Left ventricle myocardium inferior (tissue), 1 donor: ENCODE measurements at places on chromosomes 4 and X. TPM values are rescaled to one million over a fixed set of nuclear protein-coding genes. Genes with fewer than 3 reads are reported as not detected.

GRCh38 chr4:145436796-145437195, 44.9 kb upstream of the SMAD1 start:
- no peak for DNase-seq

GRCh38 chr4:823761-824460, 2.0 kb downstream of the CPLX1 start:
- DNase-seq = no peak

DNA sequence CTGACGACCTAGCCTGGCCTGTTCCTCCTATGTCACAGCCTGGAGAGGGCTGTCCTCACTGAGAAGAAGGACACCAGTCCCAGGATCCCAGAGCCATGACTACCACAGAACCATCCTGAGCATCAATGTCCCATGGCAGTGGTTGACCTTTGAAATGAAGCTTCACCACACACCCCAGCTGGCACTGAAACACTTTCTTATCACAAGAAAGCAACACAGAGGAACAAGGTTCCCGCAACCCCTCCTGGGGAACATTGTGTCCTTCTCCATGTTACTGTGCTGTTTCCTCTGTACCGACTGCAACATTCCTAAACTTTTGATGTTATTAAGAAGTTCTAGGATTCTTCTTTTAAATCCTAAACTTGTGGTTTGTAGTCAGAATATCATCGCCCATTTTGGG, 21.2 kb upstream of the FAM156A start:
- no peak for DNase-seq

GRCh38 chr4:124435274-124435950, 277.1 kb downstream of the ANKRD50 start:
- no peak for DNase-seq

- no peak for DNase-seq
Measured at GRCh38 chr4:101791182-101791558, 640 bp downstream of the BANK1 start.

Gene ZNF518B
- 21.7 TPM for total RNA-seq

- DNase-seq = no peak
Measured at GRCh38 chrX:116285501-116285900, 115.0 kb downstream of the AGTR2 start.

- no peak for DNase-seq
Measured at GRCh38 chr4:74292111-74292870, 16.0 kb upstream of the EPGN start.

- DNase-seq = peak; percentile 24
Measured at GRCh38 chr4:155608225-155608885, 58.3 kb upstream of the GUCY1A1 start.

DNA sequence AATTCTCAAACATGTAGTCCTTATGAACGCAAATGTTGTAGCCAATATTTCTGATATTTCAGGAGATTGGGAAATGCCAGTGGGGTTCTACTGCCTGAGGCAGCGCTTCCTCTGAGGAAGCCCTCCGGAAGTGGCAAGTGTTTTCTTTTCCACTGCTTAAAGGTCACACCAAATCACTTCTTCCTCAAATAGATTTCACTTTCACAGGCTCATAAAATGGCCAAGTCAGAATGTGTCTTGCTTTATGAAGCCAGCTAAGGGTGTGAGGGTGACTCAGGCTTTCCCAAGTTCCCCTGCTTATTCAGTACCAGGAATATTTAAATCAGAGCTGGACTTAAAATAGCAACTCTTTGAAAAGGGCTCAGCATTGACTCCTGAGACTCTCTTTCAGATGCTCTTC, 514.2 kb upstream of the DIPK2B start:
- DNase-seq = no peak

DNA sequence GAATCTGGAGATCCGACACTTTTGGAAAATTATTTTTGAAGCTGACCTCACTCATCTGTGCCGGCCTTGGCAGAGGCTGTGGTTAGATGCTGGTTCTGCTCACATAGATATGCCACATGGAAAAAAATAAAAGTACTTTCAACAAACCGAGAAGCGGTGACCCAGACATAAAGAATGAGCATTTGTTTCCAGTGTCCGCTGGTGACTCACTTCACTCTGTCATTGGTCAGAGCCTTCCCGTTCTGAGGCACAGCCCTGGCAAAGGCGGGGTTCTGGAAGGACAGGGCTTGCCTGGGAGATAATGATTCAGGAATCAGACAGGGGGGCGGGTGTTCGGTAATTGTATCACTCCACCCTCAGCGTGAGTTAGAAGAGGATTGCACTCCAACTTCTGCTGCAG, 172.4 kb upstream of the MXRA5 start:
- peak; percentile 15 for DNase-seq

Gene GABRB1
- 4.0 TPM for total RNA-seq

Gene HTN1
- not detected for total RNA-seq

Gene GC
- not detected for total RNA-seq

- no peak for DNase-seq
Measured at GRCh38 chr4:71212216-71212615, 126.6 kb upstream of the SLC4A4 start.

DNA sequence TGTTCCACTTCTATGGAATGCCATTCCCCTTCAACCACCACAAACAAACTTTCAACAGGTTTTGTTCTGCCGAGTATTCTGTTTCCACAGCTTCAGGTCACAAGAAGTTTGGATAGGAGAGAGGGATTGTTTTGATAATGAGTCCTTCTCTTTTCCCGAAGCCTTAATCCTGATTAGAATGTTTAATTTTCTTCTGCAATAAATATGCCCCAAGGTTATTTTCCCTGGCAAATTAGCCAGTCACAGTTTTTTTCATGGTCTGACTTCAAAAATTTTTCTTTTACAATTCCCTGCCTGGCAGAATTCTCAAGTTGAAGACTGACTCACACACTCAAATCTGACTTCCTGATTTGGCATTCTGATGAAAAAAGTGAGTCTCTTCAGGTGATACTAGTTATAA, 33.1 kb upstream of the EDNRA start:
- no peak for DNase-seq

DNA sequence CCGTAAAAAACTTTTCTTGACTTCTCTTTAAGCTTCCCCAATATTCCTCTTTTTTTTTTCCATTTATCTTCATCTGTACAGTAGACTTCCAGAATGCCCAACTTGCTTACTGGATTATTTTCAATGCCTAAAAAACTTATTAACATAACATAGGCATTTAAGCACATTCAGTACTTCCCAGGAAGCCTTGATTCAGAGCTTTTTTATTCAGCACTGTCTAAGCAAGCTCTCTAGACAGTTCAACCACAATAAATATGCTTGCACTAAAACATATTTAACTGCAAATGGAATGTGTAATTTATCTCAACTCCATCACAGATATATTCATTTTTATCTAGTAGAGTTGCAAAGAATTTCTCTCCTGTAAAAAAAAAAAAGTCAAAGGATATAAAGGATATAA, 997.8 kb downstream of the ARAP2 start:
- no peak for DNase-seq

GRCh38 chr4:47913861-47914219, 543 bp downstream of the NFXL1 start:
- DNase-seq = peak; percentile 27

- DNase-seq = no peak
Measured at GRCh38 chrX:11702420-11702819, 36.7 kb upstream of the ARHGAP6 start.

DNA sequence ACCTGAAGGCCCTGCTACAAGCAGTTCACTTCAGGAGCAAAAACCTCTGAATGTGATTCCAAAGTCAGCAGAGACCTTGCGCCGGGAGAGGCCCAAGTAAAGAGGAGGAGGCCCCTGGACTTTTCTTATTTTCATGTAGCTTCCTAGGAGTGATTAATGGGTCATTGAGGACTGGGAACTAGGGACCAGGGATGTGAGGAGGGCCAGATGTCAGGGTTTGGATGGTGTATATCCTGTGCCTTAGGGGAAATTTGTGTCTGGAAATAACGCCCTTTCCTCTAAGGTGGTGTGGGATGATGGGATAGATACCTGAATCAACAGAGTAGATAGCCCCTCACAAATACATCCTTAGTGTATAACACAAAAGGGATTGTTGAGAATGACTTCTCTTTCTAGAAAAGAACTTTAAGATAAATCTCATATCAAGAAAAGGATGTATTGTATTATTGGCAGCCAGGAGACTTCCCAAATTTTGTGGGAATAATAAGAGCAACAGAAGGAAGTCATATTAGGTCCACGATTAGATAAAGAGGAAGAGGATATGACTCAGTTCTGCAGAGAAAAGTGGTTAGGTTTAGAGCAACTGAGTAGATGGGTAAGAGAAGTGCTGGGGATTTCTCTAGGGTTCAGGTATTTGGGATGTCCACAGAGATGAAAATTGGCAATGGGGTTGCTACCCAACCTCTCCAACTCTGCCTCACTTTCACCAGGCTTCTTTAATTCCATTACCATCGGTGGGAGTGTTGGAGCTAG, 1.1 kb downstream of the ITGB1BP2 start:
- no peak for DNase-seq

- no peak for DNase-seq
Measured at GRCh38 chr4:94531991-94532789, 80.4 kb downstream of the PDLIM5 start.

DNA sequence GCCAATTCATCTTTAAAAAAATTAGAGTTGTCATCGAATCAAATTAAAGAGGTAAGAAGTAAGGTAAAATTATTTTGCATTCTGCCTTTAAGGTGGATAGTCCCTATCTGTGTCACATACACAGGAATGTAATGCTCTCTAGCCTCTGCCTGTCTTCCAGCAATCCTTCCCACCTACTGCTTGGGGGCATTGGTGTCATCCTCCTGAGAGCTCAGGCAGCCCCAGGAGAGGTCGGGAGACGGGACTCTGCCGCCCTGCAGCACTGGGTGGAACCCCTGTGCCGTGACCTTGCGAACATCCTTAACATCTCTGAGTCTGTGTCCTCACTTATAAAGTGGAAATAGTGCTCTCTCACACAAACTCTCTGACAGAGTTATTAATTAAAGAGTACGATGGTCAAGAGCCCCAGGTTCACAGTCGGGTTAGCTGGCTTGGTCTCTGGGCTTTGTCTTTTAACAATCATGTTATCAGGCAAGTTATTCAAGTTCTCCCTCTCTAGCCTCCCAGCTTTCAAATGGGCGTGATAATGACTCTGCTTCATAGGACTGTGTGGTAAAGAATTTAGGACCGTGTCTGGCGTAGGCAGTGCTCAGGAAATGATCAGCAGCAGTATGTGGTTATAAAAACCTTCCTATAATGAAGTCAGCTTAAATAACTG, 10.2 kb downstream of the TLR3 start:
- no peak for DNase-seq

- DNase-seq = no peak
Measured at GRCh38 chr4:47733302-47734175, 104.3 kb downstream of the CORIN start.

DNA sequence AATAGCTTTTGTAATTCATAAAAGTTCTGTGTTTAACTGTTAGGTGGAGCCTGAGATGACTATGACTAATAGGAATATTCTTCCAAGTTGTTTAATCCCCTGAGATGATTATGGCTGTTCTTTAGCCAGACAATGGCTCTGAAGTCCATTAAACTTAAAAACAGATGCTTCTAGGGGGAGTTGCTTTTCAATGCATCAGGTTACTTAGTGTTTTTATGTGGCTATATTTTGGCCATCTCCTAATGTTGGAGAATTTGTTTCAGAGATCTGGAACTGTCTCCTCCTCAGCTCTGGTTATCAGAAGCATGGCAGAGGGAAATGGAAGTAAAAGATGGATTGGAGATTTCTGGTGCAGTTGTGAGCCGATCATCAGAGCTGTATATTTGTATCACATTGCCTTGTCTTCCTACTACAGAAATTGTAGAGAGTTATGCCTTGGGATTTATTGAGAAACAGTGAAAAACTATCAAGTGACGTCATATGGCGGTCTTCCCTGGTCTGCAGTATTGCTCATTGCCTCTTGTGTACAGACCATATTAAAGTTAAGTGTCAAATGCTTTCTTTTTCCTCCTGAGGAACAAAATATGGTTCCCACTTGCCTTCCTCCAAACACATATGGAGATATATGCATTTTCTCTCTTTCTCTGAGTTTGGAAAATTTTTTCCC, 29.8 kb downstream of the SGMS2 start:
- no peak for DNase-seq

GRCh38 chr4:83405844-83406816, 49.5 kb downstream of the HELQ start:
- no peak for DNase-seq

Gene PPEF2
- total RNA-seq = not detected

Gene MAGED4
- 0.47 TPM for total RNA-seq

- DNase-seq = no peak
Measured at GRCh38 chrX:129478516-129478915, 44.8 kb downstream of the SMARCA1 start.

Gene MAGEA8
- total RNA-seq = not detected

Gene TEX13C
- total RNA-seq = not detected

GRCh38 chrX:41723826-41724225, at the start of gene GPR82:
TSS of gene GPR82 (plus strand) at chrX:41724181. CDS start at chrX:41727027, 2,846 bp downstream.
- DNase-seq = no peak
